ENCODE measurements at places on chromosomes 7 and 10. TPM values are rescaled to one million over a fixed set of nuclear protein-coding genes. Genes with fewer than 3 reads are reported as not detected.

DNA sequence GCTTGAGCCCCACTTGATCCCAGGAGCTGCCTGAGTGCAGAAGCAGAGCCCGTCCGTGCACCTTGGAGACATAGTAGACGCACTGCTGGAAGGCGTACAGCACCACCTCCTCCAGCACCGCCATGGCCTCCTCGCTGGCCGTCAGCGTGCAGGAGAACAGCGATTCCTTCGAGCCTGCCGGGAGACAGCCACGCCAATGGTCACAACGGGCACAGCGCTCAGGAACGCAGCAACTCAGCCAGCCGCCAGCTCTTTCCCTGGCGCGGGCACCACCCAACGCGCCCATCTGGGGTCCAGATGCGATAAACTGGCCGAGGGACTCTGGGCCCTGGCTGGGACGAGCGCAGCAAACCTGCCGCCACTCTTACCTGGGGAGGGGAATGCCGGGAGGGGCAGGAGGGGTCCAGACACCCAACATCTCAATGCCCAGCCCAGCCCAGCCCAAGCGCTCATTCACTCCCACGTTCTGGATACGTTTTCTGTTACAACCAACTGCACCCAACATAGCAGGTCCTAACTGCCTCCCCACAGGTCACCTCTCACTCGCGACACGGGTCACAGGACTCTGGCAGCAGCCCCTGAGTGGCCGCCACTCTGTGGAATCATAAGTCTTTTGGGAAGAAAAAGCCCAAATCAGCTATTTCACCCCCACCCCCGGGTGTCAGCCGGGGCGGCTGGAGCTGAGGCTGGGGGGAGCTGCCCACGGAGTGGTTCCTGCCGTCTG lies 41.9 kb downstream of the AP5Z1 start:
- DNase-seq, result no peak

AOC1 gene
- polyA plus RNA-seq, result 68.7 TPM

AEBP1 gene
- polyA plus RNA-seq, result 169 TPM

DNA sequence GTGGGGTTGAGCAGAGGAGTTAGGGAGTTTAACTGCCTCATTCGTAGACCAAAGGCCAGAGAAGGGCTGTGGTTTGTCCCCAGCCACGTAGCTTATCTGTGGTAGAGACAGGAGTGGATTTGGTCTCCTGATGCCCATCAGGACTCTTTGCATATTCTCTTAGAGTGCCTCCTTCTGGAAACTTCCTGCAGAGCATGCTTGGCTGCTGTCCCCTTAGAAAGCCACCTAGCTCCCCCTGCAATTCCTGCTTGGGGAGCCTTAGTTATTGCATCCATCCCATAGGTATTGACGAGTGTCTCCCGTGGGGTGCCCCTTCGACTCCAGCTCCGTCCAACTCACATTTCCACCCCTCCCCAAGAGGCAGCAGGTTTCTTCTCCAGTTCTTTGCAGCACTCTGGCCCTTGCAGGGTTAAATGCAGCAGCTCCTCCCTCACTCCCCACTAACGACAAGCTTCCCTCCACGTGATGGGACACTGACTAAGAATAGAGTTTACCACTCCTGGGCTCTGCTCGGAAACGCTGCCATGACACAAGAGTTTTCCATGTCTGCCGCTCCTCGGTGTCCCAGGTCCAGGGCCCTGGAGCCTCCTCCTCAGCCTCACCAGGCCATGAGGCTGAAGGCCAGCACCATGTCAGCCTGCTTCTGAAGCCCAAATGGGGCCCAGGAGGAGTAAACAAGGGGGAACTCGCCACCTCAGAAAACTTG lies 147.8 kb upstream of the UNC5B start:
- no peak for DNase-seq

GRCh38 chr7:105963038-105963667 lies at the start of gene CDHR3:
Gene CDHR3, plus strand, starts transcription at chr7:105963264. Its CDS starts 55 bp downstream, at chr7:105963319.
- no peak for DNase-seq

DNA sequence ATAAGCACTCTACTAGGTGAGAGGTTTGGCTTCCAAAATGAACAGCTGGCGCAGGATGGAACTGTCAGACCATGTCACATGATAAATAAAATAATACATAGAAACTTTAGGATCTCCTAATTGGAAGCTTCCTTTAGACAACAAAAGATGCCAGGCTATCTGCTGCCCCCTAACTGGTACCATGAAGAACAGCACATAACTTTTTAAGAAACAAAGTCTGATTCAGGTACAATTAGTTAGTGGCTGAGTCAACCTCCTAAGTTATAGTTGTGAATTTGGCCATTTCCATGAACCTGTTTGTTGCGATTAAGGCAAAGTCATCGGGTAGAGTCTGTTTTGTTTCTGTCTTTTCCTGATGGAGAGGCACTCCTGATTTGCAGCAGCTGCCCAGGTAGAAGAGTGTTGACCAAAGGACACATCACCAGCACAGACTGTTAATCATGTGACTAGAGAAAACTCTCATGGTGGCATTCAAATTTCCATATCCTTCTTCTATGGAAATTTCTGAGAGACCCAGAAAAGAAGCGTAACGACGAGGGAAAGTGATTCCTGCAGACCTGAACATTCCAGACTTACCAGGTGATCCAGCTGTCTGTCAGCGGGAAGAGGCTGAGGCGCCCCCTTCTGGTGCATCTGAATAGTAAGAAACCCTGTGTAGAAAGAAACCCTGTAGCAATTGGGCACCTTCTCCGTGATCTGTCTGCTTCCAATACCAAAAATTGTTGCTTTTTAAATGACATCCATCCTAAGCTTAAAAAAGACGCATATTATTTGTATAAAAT lies 8.6 kb upstream of the INHBA start:
- no peak for DNase-seq

CALML3 gene
- polyA plus RNA-seq, result not detected

GRCh38 chr10:56745490-56745889 lies 384.4 kb upstream of the ZWINT start:
- DNase-seq, result no peak

GRCh38 chr10:62335326-62335725 lies 38.8 kb upstream of the ZNF365 start:
- DNase-seq, result no peak

GRCh38 chr7:38105874-38106483 lies 72.1 kb upstream of the STARD3NL start:
- DNase-seq, result no peak

DNA sequence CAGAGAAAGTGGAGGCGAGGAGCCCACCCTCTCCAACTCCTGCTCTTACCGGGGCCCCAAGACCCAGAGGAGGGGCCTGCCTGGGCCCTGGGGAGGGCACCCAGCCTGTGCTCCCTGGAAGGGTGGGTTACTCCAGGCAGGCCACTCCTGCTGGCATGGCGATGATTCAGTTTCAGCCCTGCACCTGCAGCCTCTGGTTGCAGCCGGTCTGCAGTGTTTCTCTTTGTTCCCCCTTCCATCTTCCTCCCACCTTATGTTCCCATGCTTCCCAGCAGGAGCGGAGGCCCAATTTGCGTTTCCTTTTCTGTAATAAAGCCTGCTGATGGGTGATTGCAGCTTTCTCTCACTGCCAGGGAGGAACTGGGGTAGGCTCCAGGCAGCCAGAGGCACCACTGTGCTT lies 53.2 kb upstream of the FAM20C start:
- no peak for DNase-seq

DNA sequence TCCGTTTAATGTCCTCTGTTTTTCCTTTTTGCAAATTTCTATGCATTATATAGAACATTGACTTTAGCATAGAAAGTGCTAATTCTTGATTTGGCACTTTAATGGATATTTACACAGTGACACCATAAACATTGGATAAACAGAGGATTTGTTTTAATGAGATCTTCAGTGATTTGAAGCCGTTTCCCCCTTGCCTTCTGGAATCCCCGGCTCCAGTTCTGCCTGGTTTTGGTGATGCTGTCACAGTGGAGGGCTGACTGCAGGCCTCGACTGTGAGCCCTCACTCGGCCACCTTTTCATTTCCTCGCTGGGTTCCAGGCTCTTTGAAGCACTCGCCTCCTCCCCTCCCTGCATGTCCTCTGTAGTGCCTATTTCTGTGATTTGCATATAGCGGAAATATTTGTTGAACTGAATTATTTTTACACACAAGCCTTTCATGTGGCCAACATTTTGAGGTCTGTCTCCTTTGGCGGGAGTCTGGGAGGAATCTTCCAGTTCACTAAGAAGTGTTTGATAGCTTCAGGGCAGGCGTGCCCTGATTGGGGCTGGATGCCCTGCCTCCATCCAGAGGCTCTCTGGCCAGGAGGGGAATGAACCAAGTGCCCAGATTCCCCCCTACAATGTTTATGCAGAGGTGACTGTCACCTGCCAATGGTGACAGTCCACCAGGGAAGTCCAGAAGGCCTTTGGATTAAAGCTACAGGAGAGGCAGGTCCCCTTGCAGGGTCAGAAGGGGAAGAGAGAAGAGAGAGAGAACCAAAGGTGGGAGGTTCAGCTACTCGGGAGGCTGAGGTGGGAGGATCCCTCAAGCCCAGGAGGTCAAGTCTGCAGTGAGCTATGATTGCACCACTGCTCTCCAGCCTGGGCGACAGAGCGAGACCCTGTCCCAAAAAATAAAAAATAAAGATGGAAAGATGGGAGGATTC lies 67.5 kb downstream of the CUX1 start:
- no peak for DNase-seq

- DNase-seq, result no peak
Observed at GRCh38 chr10:101932183-101932582, 88.6 kb upstream of the KCNIP2 start.

DNA sequence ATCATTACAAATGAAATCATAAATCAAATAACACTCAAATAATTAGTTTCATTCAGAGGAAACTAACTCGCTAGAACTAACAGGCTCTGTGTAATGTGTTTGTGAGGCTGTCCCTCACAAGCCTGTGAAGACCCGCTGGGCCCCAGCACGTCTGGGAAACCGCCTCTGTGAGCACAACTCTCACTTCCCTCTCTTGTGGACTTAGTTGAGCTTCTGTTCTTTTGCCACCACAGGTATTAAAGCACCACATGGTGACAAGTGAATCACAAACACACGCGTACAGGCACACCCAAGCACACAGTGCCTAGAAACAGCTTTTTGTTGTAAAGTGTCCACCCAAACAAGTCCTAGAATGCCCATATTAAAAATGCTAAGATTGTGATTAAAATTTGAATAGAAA lies 51.0 kb downstream of the ZNF777 start:
- DNase-seq, result no peak

NCOA4 gene
- polyA plus RNA-seq, result 213 TPM

DNA sequence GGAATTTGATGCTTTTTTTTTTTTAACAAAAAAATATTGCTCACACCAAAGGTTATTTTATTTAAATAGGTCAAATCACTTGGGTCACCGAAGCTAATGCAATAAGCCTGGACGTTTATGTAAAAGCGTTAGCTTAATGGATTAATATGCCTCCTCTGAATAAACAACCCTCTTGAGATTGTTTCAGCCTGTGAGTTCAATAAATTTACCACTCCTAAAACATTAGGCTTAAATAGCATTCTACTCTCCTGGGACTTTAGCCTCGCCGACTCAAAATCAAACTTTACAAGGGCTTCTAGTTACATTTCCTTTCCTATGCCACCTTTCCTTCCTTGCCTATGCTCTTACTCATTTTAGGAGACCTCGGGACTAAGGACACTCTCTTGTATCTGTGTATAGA lies 79.3 kb downstream of the DNAJB9 start:
- DNase-seq, result no peak

DNA sequence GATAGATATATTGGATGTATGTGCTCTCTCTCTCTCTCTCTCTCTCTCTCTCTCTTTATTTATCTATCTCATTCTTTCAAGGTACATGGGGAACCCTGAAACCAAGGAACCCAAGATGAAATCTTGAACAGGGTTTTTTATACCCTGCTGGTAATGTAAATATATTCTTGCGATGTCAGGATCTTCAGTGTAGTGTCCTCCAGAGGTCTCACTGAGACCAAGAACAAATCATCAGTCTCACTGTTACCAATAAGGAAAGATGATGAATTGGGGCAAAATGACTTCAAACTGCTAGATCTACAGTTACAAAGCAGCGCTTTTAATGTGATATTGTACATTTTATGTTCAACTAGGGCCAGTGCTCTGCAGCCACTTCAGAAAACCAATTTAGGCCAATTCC lies 423.5 kb downstream of the ANKRD7 start:
- no peak for DNase-seq

FGFR2 gene
- polyA plus RNA-seq, result 47.0 TPM

DNA sequence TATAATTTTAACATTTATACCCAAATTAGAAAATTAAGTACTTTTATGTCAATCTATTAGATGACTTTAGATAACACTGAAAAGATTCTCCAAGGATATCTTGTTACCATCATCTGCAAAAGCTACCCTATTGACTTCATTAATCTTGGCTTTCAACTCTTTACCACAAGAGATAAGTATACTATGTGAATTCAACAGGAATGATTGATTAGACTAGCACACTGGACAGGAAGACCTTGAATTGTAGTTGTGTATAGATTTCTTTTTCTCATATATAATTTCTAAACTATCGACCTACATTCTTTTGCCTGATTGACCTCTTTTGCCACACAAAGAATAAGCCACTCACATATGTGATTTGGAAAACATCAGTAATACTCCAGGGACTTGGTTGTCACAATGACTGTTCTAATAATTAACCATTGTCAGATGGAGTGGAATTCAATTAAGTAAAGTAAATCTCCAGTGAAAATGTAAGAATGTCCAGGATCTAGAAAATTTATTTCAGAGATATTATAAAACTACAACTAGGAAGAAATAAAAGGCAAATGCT lies 1132.0 kb downstream of the SORCS1 start:
- no peak for DNase-seq

- DNase-seq, result no peak
Observed at GRCh38 chr7:30027740-30028215, 434 bp upstream of the PLEKHA8 start.

DNA sequence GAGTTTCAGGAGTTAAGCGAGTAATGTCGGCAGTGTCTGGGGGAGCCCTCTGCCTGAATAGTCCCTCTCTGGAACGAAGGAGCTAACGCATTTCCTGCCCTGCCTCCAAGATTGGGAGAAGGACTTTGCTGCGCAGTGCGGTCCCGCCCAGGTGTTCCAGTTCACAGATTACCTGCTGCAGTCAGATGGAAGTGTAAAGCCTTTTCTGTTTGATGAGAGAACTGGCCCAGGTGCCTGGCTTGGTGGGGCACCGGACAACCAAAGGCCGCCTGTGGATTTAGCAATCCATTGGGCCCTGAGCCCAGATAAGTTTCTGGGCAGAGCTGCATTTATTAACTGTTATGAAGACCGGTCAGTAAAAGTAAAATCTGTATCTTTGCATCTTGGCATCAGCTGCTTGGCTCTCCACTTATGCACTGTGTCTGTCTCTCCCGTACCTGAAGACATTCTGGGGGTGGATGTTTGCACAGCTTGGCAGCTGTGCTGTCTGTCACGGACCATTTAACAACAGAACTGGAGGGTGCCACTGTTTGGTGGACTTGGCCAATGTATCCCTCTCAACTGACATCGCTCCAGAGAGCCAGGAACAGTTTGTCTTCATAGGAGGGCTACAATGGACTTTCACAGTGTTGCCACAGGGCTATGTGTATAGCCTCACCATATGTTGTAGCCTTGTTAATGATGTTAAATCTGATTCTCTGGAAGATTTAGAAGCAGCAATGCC lies 654.7 kb upstream of the ZWINT start:
- DNase-seq, result no peak

Measured in left renal pelvis (tissue), 4 donors.